Suppressor macrophage (primary cell): ENCODE measurements at places on chromosomes 5 and 9.
A peak's percentile ranks its signal among the peaks of the same experiment; 100 is the strongest.

DNA sequence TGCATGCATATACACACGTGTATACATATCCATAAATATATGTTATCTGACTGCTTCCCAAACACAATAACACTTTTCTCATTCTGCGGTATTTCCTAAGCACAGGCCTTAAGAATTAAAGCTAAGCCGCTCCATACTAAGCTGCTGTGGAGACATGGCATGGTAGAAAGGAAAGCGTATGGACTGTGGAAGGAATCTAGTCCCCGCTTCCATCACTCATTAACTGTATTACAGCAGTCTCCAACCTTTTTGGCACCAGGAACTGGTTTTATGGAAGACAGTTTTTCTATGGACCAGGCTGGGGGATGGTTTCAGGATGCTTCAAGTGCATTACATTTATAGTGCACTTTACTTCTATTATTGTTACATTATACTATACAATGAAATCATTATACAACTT lies 11.3 kb downstream of the CDKL3 start:
- no peak for DNase-seq

- DNase-seq, result peak; percentile 21
Measured at GRCh38 chr5:56734091-56734694, 81.2 kb upstream of the MAP3K1 start.

DNA sequence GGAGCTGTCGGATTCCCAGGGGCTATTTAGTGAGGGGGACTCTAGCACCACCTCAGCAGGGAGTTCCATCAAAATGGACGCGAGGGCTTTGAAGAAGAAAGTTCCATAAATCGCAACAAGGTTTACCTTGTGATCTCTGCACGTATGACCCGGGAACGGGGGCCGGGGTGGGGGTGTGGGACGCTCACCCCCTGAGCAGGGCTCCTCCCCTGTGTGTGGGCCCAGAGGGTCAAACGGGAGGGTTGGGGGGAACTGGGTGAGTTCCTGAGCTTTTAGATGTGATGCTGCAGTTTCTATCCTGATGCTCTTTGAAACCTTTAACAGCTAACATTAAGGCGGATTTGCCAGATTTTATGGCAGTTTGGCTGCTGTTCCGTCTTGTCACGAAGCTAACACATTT lies 18.9 kb upstream of the LRRC14B start:
- DNase-seq, result no peak

DNA sequence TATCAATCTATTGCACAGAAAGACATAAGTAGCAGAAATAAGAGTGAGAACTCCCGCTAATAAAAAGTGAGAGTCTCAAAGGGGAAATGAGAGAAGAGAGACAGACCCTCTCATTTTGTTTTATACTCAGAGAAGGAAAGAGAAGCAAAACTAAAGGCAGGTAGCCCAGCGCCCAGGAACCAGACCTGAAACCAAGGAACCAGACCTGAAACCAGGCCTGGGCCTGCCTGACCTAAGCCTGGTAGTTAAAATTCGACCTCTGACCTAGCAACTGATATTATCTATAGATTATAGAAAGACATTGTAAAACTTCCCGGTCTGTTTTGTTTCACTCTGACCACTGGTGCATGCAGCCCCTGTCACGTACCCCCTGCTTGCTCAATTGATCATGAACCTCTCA lies 134.5 kb upstream of the SEMA6A start:
- no peak for DNase-seq

DNA sequence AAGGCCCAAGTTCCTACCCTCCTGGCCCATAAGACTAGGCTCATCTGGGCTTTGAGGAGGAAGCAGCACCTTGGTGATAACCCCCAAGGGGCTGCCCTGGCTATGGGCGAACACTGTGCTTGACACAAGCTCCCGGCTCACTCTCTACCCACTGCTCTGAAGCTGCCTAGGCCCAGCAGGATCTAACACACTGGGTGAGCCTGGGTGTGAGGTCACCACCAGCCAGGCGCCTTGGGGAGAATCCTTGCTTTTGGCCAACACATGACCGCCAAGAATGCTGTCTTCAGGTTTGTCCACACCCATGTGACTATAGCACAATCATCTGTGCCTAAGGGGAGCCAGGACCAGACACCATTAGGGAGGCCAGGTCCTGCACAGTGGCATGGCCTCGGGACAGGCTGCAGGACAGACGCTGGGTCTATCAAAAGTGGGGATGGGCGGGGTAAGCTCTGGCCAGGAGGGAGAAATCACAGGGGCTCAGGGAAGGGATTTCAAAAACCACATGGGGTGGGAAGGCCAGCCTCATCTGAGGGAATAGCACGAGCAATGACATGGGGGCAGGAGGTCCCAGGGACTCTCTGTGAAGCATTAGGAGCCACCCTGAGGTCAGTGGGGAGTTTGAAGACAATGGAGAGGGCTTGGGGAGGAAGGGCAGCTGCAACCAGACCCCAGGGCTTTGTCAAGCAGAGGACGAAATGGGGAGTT lies 29.6 kb downstream of the BICD2 start:
- DNase-seq, result no peak
